ENCODE measurements at places on chromosomes 13 and 19.
A peak's percentile ranks its signal among the peaks of the same experiment; 100 is the strongest.

GRCh38 chr19:1241417-1242095 lies at the start of gene ATP5F1D:
Gene ATP5F1D (plus strand): TSS chr19:1241751. CDS start chr19:1241851, 100 bp downstream.
- DNase-seq, result peak; percentile 99

GRCh38 chr13:58953638-58954037 lies 1210.1 kb downstream of the DIAPH3 start:
- DNase-seq, result peak; percentile 25

GRCh38 chr19:15091918-15092753 lies 10.1 kb downstream of the OR1I1 start:
- DNase-seq, result peak; percentile 90

DNA sequence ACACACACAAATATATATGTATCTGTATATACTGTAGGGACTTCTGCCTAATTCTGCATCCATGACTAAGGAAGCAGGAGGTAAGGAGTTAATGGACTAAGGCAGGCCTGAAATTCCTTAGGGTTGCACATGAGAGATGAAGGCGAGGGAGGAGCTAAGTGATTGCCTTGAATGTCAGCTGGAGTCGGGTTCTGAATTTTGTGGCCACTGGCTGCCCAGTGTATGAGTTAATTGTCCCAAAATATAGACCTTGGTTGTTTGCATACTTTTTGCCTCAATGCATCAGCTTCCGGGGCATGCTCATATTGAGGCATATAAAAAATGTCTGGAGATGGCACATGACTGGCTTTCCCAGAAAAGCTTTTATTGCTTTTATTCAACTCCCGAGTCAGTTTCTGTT lies 245.5 kb downstream of the TDRD3 start:
- DNase-seq, result no peak

- no peak for DNase-seq
Measured at GRCh38 chr13:21310220-21310619, 133.8 kb downstream of the MRPL57 start.

DNA sequence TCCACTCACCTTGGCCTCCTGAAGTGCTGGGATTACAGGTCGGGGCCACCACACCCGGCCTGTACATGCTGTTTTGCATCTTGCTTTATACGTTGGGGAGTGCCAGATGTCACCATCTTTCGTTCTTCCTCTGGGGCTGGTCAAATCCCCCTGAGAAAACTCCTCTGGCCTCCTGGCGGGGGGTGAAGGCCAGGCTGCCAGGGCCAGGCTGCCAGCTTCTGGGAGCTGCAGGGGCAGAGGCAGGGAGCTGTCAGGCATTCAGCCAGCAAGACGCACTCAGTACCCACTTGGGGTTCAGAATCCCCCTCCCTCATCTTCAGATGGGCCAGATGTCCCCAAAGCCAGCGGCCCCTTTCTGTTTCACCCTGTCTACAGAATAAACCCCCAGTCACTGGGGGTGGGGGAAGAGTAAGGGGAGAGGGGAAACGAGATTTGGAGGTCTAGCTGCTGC lies 16.1 kb downstream of the ZSWIM9 start:
- no peak for DNase-seq
